ENCODE measurements at places on chromosomes 4 and X.
A peak's percentile ranks its signal among the peaks of the same experiment; 100 is the strongest.

GRCh38 chr4:14008494-14008893 lies 381.0 kb upstream of the BOD1L1 start:
- no peak for DNase-seq

- DNase-seq: no peak
Observed at GRCh38 chrX:24410514-24411189, 50.2 kb downstream of the SUPT20HL1 start.

GRCh38 chr4:175419236-175419718 lies 392.8 kb downstream of the GPM6A start:
- DNase-seq: no peak

- DNase-seq: no peak
Observed at GRCh38 chr4:82748810-82749470, 49.7 kb downstream of the SCD5 start.

DNA sequence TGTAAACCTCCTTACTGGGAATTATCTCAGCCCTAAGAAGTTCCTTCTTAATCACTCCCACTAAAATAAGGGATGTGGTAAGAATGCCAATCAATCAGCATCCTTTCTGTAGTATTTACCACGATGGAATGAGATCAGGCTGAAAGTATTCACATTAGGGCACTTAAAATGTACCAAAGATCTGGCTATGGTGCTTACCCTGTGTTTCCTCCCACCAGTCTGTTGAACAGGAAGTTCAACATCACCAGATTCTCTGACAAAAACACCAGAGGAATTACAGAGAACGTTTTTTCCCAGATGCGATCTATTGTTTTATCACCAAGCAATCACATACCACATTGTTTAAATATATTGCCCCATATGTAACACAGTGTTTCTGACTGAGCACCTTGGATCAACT lies 2.1 kb upstream of the CLCN3 start:
- no peak for DNase-seq

DNA sequence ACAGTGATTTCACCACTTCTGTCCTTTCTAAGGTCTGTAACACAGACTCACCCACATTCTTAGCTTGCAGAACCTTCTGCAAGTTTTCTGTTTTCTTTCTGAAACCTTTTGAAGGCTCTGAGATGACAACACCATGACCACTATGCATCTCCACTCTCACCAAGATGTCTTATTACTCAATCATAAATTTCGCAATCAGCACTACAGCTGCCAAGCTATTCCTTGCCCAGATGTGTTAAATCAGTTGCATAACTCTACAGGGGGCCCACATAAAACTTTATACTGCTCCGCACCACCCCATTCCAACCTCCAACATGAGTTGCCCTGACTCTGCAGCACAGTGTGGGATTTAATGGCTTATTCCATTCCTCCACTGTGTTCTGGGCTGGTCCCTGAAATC lies 229.9 kb downstream of the COL25A1 start:
- DNase-seq: peak; percentile 35

- no peak for DNase-seq
Observed at GRCh38 chr4:21664355-21664754, 284.2 kb downstream of the KCNIP4 start.

- DNase-seq: no peak
Observed at GRCh38 chr4:39741401-39741800, 43.5 kb downstream of the UBE2K start.

DNA sequence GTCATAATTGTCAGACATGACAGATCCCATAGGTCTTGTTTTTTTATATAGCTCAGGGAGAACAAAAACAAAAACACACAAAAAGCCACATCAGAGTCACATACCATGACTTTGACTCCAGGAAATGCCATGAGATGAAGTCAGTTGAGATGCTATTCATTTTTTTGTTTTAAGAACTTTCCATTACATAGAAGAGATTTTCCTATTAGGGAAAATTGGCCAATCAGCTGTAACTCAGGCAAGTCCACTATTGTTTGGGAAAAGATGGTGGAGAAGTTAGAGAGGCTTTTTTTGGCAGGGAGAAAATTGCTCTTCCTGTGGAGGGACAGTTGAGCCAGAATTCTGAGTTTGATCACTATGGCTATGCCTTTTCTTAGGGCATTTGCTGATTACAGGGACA lies 72.6 kb downstream of the SMARCA5 start:
- no peak for DNase-seq

DNA sequence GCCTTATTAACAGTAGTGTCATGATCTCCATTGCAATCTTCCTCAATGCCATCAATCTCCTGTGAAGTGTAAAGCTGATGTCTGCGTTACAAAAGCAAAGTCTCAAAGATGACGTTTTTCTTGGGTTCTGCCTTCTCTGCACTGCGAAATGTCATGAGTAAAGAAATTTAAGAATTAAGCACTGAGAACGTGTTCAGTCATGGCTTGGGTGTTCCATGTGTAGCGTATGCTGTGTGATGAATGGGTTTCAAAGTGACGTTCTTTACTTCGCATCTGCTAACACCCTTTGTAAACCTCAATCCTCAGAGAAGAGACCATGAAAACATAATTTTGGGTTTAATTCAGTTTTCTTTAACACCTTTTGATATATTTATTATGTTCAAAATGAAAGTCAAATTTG lies 999 bp downstream of the NAP1L5 start:
- no peak for DNase-seq

GRCh38 chr4:48604527-48604926 lies 114.5 kb downstream of the ZAR1 start:
- DNase-seq: no peak

GRCh38 chrX:98516120-98516519 lies 1632.4 kb downstream of the RPA4 start:
- DNase-seq: no peak

DNA sequence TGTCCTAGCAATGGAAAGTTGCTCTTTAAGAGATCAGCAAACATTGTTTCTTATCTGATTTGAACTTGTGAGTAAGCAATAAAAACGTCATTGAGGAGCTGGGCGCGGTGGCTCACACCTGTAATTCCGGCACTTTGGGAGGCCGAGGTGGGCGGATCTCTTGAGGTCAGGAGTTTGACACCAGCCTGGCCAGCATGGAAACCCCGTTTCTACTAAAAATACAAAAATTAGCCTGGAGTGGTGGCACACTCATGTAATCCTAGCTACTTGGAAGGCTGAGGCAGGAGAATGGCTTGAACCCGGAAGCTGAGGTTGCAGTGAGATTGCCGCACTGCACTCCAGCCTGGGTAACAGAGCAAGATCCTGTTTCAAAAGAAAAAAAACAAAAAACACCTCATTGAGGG lies 11.2 kb upstream of the PLAC8 start:
- peak; percentile 50 for DNase-seq

DNA sequence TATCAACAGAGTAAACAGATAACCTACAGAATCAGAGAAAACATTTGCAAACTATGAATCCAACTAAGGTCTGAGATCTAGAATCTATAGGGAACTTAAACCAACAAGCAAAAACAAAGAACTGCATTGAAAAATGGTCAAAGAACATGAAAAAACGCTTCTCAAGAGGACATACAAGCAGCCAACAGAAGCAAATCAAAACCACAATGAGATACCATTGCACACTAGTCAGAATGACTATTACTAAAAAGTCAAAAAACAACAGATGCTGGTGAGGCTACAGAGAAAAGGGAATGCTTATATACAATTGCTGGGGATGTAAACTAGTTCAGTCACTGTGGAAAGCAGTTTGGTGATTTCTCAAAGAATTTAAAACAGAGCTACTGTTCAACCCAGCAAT lies 255.7 kb downstream of the TMEM47 start:
- DNase-seq: no peak

GRCh38 chr4:173446416-173446815 lies 47.5 kb upstream of the SCRG1 start:
- no peak for DNase-seq

- DNase-seq: no peak
Observed at GRCh38 chr4:25823632-25824031, 39.2 kb downstream of the SEL1L3 start.

DNA sequence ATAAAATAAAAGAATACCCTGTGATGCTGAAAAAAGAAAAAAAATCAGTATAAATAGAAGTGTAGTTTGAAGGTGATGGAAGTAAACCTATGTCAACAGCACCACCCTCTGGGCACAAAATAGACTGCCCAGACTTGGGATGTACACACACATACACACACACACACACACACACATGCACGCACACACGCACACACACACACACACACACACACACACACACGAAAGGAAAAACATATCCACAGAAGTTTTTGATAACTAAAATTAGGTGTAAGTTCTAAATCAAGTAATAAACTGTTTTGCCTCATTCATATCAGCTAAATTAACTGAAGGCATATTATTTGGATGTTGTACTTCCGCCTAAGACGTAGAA lies 40.5 kb downstream of the ANXA5 start:
- peak; percentile 32 for DNase-seq

DNA sequence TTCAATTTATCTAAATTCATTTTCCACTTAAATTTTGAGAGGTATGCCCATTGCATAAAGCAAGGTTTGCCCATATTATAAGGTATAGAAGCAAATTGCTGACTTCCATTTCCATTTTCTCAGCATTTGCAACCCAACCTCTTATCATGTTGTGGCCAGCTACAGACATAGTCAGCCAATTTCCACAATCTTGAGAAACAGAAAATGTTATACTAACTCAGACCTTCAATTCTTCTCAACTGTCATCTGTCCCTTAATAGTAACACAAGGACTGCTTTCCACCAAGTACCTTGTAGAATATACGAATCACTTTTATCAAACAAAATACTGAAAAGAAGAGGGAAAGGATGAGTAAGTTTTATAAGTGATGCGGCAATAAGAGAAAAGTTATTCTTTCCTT lies 11.2 kb upstream of the GRIA3 start:
- DNase-seq: no peak

DNA sequence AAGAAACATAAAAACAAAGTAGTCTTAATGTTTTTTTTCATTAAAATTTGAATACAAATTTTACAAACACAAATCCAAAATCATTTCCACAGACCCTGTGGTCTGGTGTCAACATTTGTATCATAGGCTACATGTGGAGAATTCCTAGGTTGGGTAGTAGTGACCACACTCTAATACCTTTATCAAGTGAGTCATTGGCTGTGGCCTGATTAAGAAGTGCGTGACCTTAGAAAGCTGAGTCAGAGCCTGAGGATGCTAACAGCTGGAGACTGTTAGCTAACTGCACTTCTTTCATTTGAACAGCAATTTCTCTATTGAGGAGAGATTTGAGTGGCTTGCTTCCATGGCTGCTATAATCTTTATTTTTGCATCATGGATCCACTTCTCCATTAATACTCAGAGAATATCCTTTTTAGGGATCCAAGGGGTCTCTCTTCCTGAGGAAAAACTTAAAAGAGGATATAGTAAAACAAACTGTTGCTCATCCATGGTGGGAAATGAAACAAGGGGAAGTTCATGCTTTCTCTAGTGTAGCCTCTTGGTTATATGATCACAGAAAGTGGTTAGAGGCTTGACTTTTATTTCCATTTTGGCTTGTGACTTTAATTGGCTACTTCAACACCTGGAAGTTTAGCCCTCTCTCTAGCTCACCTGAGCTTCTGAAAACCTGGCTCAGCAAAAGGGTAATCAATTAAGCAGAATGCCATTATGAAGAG lies 335.8 kb downstream of the PABPC4L start:
- no peak for DNase-seq

GRCh38 chrX:4670606-4671005 lies 957.2 kb upstream of the PRKX start:
- no peak for DNase-seq

DNA sequence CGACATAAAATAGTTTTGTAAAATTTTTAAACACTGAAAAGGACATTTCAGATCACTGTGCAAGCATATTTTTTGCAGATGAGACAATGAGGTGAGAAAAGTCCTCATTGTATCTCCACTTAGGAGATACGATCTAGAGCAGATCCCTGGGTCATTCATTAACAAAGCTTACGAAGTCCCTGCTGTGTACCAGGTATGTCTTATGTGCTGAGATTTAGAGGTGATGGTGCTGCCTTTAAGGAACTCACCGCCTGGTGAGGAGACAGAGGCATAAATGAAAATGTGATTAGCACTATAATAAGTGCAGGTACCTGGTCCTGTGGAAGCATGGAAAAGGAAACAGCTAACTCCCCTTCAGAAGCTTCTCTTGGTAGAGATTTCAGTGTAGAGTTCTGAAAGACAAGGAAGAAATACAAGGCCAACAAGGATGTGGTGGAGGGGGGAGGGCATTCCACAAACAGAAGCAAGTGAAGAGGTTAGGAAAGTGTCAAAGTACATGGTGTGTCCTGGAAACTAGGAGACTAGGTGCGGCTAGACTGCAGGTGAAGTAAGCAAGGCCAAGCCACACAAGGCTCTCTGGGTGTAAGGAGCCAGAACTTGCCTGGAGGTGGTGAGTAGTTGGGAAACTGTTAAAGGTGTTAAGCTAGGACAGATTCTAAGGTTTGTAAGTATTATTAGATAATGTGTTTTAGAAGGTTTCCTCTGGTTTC lies 1.5 kb upstream of the NDNF start:
- DNase-seq: no peak

- DNase-seq: no peak
Observed at GRCh38 chrX:155054255-155054654, 16.7 kb downstream of the CMC4 start.

- DNase-seq: no peak
Observed at GRCh38 chr4:153483432-153484418, 17.6 kb downstream of the TMEM131L start.

- DNase-seq: peak; percentile 35
Observed at GRCh38 chrX:24153178-24153795, 3.8 kb downstream of the ZFX start.

- DNase-seq: no peak
Observed at GRCh38 chr4:36054694-36055422, 189.5 kb downstream of the ARAP2 start.

DNA sequence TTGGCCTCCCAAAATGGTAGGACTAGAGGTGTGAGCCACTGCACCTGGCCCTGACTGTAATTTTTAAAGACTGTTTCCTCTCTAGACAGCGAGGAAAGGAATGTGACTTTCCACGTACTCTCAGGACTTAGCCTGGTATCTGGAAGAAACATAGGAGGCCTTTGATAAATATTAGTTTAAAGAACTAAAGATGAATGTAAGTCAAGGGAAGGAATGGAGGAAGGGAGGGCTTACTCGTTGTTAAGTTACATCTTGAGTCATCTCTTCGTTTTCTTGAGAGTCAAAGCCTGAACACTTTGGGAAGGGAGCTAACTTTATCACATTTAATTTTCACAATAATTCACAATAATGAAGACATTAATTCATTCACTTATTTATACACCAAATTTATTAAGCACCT lies 7.2 kb upstream of the LNX1 start:
- no peak for DNase-seq

DNA sequence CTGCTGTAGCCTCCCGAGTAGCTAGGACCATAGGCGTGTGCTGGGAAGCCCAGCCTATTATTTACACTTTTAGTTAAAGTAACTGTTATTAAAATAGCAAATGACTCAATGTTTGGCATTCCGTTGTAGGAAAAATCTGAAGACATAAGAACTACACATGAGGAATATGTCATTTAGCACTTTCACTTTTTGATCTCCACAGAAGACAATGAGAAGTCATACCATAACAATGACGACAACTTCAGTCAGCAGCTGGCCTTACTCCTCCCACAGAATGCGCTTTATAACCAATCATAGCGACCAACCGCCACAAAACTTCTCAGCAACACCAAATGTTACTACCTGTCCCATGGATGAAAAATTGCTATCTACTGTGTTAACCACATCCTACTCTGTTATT lies 6.7 kb downstream of the GPR34 start:
- peak; percentile 51 for DNase-seq
